Hematopoietic multipotent progenitor cell treated with erythropoietin and hydrocortisone succinate and interleukin-3 and kit ligand, for 8 days (in vitro differentiated cells): ENCODE measurements at places on chromosomes 2 and 18.
A peak's percentile ranks its signal among the peaks of the same experiment; 100 is the strongest.

GRCh38 chr2:178628605-178629004 lies 148.3 kb downstream of the PLEKHA3 start:
- no peak for DNase-seq

DNA sequence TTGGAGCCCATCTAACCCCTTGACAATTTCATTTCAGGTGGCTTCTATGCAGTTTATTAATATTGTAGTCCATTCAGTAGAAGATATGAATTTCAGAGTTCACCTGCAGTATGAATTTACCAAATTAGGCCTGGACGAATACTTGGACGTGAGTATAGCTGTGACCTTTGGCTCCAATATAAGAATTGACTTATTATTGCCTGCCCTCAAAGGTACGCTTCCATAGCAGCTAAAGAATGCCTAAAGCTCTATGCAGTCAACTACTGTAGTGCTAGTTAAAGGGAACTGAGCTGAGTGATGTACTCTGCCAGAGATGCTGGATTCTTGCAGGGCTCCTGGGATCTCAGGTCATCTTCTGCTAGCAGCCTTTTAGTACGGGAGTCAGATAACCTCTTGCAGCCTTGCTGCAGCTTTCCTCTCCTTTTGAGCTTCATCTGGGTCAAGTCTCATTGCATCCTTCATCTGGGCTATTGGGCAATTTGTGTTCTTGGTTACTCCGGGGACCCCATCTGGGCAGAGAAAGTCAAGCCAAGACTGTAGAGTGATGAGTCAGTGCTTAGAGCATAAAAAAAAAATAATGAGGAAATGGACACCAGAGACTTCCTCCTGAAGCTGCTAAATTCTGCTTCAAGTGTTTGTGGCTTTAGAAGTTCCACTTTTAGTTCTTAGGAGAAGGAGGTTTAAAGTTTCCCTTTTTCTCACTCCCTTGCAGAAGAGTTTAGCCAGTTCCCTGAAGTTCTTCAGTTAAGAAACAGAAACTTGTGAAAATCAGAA lies 105.6 kb downstream of the PRPF40A start:
- peak; percentile 23 for DNase-seq

GRCh38 chr2:13522917-13523821 lies 806.4 kb downstream of the TRIB2 start:
- DNase-seq: no peak

- no peak for DNase-seq
Measured at GRCh38 chr2:99662761-99663341, 173.0 kb upstream of the REV1 start.

DNA sequence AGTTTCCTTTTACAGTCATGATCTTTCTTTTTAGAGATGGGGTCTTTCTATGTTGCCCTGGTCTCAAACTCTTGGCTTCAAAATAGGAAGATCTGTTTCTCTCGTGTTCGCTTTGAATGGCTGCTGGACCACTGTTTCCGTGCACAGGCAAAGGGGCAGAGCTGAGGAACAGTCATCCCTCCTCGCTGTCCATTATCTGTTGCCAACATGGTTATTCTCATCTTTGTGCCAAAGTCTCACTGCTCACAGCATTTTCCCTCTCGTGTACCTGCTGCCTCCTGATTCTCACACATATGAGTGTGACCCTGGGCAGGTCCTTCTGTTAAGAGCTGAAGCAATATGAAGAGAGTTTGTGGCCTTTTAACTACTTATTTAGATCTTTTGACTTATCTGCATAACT lies 28.0 kb upstream of the CCNYL1 start:
- no peak for DNase-seq

DNA sequence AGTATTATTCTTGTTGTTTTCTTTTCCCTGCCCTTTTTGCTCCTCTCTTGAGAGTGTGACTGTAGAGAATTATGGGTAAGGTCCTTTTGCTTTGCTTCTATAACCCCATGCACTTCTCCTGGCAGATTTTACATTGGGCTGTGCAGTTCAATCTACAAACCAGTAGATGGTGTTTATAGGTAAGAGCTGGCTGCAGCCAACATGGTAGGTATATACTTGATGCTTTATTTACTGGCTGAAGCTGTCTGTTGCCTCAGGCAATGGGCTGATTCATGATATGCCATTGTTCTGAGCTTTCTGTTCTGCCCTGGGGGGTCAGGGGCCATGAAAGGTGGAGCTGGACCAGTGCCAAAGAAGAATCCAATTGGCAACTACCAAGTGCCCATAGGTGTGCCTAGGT lies 48.3 kb upstream of the MYL1 start:
- no peak for DNase-seq

- no peak for DNase-seq
Measured at GRCh38 chr2:238450440-238450861, 23.7 kb downstream of the ASB1 start.

DNA sequence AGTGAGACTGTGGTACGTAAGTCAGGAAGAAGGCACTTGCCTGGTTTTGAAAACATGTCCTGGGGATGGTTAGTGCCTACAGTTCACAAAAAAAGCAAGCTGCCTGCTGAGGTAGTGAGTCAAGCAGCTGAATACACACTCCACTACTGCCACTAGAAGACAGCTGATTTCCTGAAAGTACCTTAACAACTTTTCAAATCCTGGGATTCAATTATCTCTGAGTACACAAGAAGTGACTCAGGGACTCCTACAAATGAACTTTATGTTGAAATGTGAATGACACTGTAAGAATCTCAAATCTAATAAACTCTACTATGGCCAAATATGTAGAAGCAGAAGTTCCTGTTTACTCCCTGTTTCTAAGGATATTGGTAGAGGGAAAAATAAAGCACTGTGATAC lies 58.0 kb upstream of the ARL5A start:
- DNase-seq: no peak

- DNase-seq: no peak
Measured at GRCh38 chr2:20676353-20677215, 9.6 kb downstream of the GDF7 start.

- DNase-seq: peak; percentile 49
Measured at GRCh38 chr2:230068651-230069055, at the start of gene SLC16A14. TSS of gene SLC16A14 (minus strand) at chr2:230068924. CDS start at chr2:230059352, 9,572 bp downstream.

DNA sequence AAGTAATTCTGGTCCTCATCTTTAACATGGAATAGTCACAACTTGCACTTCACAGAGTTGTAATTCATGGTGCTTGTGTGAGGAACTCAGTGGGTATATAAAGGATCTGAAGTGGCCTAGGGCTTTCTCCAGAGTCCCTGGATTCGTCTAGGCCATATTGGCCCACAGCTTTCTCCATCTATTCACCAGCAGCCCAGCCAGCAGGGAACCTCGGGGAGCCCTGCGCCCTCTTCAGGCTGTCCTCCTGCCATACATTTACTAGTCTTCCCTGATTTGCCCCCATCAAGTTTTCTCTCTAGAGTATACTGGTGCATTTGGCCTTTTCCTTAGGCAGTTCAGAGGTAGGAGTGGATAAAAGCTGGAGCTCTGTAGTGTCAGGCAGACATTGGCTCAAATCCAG lies 278.3 kb downstream of the MYCN start:
- DNase-seq: peak; percentile 25

DNA sequence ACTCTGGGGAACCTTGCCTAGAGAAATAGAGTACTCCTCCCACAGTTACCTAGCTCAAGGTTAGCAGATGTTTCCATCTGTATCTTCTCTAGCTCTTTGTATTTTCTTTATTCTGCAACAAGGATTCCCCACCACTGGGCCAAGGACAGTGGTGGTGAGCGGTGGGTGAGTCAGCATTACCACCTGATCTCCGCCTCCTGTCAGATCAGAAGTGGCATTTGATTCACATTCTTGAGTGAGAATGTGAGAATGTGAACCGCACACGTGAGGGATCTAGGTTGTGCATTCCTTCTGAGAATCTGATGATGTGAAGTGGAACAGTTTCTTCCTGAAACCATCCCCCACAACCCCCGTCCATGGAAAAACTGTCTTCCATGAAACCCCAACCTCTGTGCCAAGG lies 9.0 kb downstream of the EPB41L3 start:
- DNase-seq: no peak

DNA sequence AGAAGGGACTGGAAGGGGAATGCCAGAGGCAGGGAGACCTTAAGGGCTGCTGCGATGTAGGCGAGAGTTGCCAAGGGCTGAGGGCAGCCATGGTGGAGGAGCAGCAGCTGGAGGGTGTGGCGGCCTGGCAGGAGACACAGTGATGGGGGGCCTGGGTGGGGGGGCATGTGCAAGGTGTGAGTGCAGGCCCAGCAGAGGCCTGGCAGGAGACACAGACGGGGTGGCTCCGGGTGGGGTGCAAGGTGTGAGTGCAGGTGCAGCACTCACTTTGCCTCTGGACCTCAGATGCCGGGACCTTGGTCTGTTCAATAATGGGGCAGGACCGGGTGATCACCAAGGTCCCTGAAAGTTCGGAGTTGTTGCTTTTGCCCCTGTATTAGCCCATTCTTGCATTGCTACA lies 76.2 kb upstream of the ODC1 start:
- no peak for DNase-seq

GRCh38 chr18:58993260-58993659 lies 128.6 kb downstream of the ZNF532 start:
- DNase-seq: no peak

- no peak for DNase-seq
Measured at GRCh38 chr2:129778584-129778877, 200.9 kb upstream of the RAB6C start.

DNA sequence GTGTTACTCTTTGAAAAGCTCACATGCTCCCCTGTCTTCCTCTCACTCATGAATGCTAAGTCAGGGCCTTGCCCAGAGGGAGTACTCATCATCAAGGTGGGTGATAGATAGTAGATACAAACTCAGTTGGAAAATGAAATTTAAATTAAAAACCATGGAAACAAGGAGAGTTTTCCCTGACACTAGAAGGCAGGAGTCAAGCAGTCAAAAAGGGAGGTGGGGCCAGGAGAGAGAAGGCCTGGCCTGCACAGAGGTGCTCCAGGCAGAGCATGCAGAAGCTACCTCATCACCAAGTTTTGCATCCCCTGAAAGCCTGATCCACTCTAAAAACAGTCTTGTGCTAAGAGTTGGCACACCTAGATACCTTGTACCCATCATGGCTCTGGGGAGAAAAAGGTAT lies 143.7 kb downstream of the MYO5B start:
- DNase-seq: no peak

DNA sequence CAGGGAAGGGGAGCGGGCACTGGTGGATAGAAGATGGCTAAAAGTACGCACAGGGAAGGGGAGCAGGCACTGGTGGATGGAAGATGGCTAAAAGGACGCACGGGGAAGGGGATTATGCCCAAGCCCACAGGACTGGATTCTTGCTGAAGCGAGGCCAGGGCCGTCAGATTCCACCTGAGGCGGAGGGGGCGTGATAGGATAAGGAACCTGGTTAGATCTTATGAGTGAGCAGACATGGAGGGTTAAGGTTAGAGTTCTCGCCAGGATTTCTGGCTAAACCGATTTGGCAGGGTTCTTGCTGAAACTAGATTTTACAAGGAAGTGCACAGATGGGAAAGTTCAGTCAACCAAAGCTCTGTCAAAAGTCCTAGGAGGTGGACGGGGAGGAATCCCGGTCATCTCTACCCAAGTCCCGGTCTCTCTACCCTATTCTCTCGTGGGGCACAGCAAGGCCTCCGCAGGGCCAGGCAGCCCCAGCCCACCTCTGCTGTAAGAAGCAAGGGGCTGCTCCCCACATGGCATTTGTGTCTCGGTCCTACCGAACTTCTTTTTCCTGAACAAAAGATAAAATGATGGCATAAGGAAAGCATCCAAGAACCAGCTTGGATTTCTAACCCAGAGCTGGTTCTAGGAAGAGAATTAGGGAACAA lies 140.8 kb downstream of the PTGR3 start:
- no peak for DNase-seq

DNA sequence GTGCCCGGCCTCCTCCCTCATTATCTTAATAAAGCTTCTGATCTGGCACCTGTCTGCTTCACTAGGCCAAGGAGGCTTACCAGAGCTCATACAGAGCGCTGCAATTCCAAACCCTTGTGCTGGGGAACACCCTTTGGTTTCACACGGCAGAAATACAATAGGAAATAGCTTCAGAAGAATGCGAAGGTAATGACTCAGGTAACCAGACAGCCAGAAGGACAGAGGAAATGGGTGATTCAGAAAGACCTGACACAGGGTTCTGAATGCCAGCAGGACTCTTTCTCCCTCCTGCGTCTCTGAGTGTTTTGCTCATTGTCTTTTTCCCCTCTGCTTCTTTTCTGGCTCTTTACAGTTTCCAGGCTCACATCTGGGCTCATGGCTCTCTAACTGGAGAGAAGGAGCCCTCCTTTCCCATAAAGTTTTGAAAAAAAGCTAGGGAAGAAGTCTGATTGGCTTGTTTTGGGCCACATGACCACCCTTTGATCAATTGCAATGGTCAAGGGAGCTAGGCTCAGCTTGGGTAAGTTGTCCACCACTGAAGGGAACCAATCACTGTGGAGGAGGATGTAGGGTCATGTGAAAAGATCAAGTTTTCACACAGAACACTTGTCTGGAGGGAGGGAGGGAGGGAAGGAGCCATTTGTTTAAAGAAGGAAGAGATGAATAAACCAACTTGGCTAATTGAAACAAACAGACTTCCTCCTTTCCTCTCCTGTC lies 90.5 kb upstream of the UPP2 start:
- no peak for DNase-seq

DNA sequence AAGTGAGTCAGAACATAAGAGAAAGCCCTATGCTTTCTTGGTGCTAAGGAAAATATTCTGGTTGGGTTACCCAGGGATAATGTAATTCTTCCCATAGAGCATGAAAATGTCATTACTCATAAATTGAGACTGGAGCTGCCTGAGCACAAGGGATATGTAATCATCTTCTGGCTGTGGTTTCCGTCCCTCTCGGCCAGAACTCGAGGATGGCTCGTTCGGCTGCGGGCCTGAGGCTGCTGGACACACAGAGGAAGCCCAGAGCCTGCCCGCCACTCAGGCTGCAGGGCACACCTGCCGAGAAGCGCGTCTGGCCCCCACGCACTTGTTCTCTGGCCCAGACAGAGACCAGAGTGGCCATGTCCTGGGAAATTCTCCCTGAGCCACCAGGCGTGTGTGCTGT lies 104.9 kb downstream of the ASAP2 start:
- DNase-seq: no peak

- peak; percentile 39 for DNase-seq
Measured at GRCh38 chr2:42864641-42865280, 72.4 kb upstream of the HAAO start.

- DNase-seq: no peak
Measured at GRCh38 chr2:126669772-126670171, 13.8 kb downstream of the GYPC start.

DNA sequence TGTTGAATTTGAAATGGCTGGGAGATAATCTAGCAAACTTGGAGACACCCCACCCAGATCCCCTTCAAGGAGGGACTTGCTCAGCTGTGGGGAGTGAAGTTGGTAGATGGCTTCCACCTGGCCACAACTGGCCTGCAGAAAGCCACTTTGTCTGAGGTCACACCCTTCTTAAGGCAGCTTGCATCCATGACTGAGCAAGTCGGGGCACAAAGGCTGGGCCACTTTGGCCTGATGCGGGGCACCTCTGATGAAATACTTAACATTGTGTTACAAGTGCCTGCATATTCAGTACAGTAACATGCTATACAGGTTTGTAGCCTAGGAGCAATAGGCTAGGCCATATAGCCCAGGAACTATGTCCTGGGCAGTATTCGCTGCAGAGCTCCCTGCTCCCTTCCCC lies 13.4 kb upstream of the RPL37A start:
- no peak for DNase-seq
